NAMALWA (cell line): ENCODE measurements at places on chromosomes 12 and 14.

DNA sequence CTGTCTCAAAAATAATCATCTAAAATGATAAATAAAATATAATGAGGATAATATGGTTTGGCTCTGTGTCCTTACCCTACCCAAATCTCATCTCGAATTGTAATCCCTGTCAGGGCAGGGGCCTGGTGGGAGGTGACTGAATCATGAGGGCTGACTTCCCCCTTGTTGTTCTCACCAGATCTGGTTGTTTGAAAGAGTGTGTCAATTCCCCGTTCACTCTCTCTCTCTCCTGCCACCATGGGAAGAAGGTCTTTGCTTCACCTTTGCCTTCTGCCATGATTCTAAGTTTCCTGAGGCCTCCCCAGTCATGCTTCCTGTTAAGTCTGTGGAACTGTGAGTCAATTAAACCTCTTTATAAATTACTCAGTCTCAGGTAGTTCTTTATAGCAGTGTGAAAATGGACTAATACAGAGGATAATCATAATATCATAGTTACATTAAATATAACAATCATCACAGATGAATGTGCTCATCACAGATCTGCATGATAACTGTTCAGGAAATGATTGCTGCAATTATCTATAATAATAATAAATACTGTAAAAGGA lies 12.6 kb downstream of the EFCAB11 start:
- DNase-seq, result no peak

DNA sequence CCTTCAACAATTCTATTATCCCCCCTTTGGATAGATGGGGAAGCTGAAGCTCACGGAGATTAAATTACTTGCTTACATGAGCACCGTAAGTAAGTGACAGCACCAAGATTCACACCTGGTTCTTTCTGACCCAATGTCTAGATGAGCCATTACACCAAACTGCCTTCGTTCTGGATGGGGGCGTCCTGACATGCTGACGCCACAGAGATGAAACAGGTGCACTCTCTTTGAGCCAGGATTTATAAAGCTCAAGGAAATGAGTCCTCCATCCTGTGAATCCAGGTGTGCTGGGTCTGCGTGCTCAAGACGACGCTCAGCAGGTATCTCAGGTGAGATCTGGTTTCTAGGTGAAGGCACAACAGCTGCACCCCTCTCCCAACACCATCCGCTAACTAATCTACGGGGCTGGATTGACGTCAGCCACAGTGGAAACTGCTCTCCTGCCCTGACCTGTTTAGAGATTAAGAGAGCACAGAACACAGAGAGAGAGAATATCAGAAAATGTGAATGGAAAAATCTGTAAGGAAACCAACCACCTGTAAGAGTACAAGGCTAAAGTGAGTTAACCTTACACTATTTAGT lies 61.6 kb downstream of the KSR2 start:
- no peak for DNase-seq

DNA sequence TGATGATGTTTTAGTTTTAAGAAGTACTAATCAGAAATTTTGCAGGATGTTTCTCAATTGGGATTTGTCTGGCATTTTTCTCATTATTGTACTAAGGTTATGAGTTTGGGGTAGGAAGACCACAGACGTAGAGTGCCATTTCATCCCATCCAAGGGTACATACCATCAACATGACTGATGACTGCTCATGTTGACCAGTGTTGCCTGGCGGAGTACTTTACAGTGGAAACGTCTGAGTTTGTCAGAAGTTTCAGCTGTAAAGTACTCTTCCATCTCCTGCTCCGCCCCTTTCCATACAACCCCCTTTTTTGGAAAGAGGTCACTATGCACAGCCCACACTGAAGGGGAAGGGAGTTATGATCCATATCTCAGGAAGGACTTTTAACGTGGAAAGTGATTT lies 74.2 kb downstream of the RCOR1 start:
- no peak for DNase-seq

- DNase-seq, result no peak
Measured at GRCh38 chr12:2974560-2974971, 15.4 kb downstream of the TEAD4 start.

DNA sequence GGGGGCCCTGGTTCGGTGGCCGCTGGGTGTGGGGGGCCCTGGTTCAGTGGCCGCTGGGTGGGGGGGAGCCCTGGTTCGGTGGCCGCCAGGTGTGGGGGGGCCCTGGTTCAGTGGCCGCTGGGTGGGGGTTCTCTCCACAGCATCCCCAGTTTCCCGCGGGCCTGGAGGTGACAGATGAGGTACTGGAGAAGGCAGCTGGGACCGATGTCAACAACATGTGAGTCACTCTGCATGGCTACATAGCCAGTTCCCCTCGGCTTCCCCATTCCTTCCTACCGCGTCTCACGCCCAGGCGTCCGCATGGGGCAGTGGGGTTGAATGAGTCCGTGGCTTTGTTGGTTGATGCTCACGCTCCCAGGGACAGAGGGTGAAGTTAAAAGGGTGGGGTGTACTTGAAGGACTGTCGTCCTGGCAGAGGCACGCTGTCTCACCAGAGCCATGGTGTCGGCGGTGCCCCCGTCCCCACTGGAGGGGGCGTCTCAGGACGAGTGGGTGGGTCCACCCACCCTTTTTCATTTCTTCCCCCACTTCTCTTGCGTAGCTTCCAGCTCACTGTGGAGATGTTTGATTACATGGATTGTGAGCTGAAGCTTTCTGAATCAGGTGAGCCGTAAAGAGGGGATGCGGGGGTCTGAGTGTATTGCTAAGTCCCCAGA lies 15.6 kb downstream of the HIP1R start:
- DNase-seq, result no peak

DNA sequence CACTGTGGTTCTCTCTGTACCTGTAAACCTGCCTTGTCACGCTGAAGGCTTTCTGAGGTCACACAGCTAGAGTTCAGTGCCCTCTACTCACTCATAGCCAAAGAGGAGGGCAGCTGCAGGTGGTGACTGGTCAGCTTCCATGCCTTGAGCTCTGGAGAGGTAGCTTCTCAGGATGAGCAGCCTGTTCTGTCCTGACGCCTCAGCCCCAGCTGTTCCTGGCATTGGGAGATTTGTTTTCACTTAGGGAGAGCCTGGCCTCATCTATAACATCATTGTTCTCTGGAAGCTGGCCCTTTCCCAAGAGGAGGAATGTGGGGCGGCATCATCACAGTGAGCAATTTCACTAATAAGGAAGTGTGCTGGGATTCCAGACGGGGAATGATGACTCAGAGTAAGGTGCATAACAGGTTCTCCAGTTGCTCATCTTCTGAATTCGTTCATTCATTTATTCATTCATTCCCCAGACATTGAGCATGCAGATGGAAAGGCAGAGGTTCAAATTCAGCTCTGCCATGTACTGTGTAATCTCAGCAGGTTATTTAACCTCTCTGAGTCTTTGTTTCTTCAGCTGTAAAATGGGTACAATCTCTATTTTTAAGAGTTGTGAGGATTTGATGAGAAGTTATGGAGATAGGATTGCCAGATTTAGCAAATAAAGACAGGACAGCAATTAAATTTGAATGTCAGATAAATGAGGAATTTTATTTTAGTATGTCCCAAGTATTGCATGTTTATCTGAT lies 255.8 kb upstream of the CRY1 start:
- no peak for DNase-seq

GRCh38 chr14:99250636-99251208 lies 21.3 kb downstream of the BCL11B start:
- DNase-seq, result no peak

- DNase-seq, result peak; percentile 14
Measured at GRCh38 chr14:75793806-75794205, 132.8 kb downstream of the TTLL5 start.

DNA sequence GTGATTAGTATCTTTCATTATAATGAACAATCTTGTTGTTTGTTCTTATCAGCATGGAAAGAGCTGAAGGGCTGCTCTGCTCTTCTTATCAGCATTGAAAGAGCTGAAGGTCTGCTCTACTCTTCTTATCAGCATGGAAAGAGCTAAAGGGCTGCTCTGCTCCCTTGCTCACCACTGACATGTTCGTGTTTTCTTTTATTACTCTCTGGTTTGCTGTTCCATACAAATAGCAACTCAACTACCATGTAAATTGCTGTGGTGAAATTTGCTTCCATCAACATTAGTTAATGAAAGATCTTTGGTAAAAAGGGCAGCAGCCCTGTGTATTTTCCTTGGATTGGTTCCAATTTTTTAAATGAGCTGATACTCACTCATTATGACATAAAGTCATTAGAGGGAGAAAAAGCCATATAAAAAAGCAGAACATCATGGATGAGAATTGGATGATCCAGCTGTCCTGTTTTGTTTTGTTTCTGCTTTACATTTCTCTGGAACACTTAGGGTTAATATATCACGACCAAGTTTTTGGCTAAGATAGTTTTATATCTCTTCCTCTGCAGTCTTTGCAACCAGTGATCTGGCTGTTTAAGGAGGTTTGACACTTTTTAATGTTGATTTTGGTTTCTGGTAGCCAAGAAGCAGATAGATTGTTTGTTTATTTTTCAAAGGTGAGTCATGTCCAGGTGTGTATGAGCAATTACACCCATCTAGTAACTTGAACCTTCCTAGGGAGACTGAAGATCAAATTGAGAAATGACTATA lies 356.6 kb downstream of the CEP128 start:
- DNase-seq, result no peak

DNA sequence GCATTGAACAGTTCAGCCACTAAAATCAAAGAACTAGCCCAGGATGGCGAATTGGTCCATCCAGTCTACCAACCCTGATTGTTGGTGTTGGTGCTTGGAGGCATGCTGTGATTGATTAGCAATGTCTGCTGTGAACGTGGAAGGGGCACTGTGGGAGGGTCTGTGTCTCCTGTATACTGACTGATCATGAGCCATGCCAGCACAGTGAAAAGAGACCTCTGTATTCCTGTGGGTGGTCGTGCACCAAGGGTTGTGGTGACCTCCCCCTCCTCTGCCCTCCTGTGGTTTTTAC lies 63.0 kb upstream of the DLK1 start:
- DNase-seq, result no peak

- DNase-seq, result no peak
Measured at GRCh38 chr12:18363321-18363720, 102.0 kb downstream of the PIK3C2G start.
